Left renal cortex interstitium (tissue), 4 donors: ENCODE measurements at places on chromosomes 6 and 20. TPM values are rescaled to one million over a fixed set of nuclear protein-coding genes. Genes with fewer than 3 reads are reported as not detected.

TREML2 gene
- polyA plus RNA-seq, result 0.12 TPM

PAX1 gene
- not detected for polyA plus RNA-seq

ACTL10 gene
- polyA plus RNA-seq, result 0.75 TPM

SLC32A1 gene
- 2.4 TPM for polyA plus RNA-seq

GRCh38 chr6:41976794-41977484 is 35.3 kb upstream of the CCND3 start:
- no peak for DNase-seq

GRCh38 chr6:106883808-106884262 is 90.7 kb downstream of the CD24 start:
- no peak for DNase-seq

MCHR2 gene
- polyA plus RNA-seq, result not detected

DNA sequence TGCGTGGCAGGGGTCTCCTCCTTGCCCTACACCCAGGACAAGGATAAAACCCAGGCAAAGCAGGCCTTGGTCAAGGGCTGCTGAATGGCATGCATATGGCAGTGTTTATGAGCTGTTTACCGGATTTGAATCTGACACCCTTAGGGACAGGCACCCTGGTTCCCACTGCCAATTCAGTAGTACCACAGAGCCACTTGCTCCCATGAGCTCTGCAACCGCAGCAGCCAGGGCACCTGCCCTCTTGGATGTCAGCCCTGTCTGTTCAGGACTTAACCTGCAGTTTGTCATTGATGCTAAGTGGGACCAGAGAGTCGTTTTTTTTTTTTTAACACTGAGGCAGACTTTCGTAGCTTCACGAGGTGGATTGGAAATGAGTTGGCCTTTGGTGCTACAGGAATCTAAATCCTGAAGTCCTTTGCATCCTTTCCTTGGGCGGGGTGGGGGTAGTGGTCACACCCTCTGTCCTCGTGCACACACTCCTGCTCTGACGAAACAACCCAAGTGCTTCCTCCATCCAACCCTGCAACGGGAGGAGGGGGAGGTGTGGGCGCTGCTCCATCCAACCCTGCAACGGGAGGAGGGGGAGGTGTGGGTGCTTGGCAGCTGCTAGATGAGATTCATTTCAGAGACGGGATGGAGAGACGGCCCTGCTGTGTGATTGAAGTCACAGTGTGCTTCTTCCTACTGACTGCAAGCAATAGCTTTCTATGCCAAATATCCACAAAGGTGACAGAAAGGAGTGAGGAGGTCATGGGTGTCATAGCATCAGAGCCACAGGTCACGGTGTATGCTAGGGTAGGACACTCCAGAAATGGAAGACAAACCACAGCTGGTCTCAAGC is 166.5 kb downstream of the SMOC2 start:
- peak; percentile 69 for DNase-seq

DNA sequence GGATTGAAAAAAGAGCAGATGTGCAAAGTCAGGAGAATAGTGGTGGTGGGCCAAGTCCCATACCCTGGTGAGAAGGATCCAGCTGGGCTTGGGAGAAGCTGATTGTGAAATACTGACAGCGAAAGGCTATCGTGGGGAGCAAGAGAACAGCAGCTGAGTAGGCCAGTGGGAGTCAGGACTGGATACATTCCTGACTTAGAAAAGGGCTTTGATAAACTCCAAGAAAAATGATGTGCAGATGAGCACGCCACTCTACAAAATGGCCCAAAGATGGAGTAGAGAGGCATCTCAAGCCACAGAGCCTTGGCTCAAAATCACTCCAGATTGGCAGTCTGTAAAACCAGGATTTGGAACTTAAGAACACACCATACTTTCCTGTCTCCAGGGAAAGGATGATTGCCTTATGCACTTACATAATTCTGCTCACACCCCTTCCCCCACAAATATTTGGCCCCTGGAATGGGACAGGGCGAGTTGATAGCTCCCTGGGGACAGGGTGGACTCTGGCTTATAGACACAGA is 578.7 kb downstream of the MAFB start:
- no peak for DNase-seq

TNFRSF6B gene
- 3.0 TPM for polyA plus RNA-seq

DNA sequence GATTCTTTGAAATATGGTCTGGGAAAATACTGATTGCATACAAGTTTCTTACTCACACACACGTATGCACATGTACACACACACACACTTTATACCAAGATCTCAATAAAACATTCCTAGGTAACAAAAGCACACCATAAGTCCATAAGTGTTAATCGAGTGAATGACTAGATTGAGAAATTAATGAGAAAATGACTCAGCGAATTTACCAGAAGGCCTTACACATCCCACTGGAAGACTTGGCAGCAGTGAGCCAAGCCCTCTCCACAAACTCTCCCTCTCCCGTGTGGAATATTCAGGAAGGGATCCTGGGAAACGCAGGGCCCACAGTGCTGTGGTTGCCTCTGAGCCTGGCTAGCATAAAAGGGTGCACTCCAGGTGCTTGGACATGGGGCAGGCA is 227.2 kb downstream of the LY86 start:
- no peak for DNase-seq

CST5 gene
- 0.32 TPM for polyA plus RNA-seq

DNA sequence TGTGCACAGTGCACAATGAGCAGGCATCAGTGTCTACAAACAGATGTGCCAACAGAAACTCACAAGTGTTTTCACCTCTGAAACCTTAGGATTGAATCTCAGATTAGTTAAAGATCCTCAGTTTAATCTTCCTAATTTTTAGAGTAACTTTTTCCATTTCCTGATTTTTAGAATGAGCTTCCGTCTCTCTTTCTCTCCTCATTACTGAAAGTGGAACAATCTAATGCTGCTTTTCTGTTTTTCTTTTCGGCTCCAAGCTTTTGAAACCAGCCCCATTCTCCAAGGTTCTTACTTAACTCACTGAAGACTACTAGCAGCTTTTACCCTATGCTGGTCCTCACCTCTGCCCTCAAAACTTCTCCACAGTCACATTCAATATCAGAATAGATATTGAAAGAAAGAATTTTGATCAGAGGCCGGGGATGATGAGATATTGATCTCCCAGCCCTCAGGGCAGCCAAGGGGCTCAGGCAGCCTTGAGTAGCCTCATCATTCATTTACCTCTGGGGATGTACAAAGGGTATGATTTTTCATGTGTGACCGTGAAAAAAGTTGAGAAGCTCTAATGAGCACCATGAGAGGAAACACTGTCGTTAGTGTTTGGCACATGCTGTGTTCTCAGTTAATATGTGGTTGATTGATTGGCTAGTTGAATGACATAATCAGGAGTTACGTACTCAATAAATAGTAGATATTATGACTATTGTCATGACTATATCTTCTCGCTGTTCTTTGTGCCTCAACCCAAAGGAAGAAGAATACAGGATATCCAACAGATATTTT is 11.9 kb upstream of the STK38 start:
- DNase-seq, result no peak

DNA sequence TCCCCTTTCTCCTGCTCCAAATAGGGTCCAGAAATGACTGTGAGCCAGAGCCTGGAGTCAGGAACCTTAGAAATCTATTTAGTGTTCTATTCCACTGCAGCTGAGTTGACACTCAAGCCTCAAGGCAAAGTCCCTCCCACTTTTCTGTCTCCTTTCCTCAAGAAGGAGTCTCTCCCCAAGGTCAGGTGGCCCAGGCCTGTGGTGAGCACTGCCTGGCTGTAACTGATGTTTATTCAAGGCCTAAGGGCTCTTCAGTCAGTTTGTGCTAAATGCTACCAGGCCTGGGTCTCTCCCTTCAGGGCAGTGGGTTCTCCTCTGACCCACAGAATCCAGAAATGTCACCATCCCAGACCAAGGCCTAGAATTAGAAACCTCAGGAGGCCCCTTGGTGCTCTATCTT is 1042.9 kb upstream of the EPHA7 start:
- DNase-seq, result no peak

DNA sequence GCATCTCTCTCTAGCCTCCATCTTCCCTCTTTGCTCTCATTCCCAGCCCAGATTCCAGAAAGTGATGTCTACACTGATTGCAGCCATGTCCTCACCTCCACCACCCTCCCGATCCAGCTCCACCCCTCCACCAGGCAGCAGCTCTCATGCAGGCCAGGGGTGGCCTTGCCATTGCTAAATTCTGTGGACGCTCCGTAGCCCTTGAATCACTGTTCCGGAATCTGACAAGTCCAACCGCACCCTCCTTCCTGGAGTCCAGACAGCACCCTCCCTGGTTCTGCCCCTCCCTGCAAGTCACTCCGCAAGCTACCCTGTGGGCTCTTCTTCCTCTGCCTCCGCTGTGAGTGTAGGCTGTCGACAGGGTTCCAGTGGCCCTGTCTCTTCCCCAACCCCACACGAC is 26.2 kb downstream of the TNXB start:
- DNase-seq, result no peak

GRCh38 chr6:1363729-1364572 is 25.4 kb upstream of the FOXF2 start:
- DNase-seq, result no peak

- no peak for DNase-seq
These were observed 93.2 kb downstream of the DLGAP4 start for GRCh38 chr20:36399147-36399968.
